ENCODE measurements at places on chromosomes 7 and 10.
A peak's percentile ranks its signal among the peaks of the same experiment; 100 is the strongest.

DNA sequence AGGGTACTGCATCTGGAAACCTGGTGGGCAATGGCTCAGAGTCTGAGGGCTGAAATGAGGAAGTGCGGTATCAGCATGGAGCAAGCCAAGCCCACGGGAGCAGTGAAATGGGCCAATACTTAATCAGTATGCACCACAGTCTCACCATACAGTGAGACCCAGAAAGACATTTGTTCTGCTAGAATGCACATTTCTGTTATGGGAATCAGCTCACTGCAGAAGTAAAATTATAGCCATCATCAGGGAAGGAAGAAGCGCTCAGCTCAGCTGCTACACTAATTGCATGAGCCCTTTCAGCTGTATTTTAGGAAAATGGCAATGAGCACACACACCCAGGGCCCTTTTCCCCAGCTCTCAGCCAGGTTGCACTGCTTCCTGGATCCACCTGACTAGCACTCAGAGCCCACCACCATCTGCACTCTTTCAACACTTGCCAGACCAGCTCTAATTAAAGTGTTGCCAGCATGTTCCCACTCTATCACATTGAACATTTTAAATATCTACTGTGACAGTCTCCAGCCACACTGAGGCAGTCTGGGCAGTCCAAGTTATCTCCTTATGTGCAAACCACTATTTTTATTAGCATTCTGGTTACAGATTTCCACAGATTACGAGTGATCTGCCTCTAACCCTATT, 44.2 kb upstream of the PIK3AP1 start:
- no peak for DNase-seq

DNA sequence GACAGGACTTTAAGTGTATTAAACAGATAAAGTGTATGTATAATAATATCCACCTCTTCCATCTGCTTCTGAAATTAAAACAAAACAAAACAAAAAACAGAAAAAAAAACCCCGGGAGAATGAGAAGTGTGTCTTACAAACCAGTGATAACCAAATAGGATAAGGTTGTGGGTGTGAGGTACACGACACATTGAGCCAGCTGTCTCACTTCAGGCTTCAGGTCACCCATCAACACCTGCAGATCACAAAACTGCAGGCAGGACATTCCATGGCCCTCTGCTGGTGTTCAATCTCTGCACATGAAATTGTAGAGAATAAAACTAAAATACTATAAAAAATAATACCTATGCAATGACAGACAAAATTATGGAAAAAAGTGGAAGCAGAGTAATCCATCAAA, 339.9 kb downstream of the SFMBT2 start:
- DNase-seq: no peak

DNA sequence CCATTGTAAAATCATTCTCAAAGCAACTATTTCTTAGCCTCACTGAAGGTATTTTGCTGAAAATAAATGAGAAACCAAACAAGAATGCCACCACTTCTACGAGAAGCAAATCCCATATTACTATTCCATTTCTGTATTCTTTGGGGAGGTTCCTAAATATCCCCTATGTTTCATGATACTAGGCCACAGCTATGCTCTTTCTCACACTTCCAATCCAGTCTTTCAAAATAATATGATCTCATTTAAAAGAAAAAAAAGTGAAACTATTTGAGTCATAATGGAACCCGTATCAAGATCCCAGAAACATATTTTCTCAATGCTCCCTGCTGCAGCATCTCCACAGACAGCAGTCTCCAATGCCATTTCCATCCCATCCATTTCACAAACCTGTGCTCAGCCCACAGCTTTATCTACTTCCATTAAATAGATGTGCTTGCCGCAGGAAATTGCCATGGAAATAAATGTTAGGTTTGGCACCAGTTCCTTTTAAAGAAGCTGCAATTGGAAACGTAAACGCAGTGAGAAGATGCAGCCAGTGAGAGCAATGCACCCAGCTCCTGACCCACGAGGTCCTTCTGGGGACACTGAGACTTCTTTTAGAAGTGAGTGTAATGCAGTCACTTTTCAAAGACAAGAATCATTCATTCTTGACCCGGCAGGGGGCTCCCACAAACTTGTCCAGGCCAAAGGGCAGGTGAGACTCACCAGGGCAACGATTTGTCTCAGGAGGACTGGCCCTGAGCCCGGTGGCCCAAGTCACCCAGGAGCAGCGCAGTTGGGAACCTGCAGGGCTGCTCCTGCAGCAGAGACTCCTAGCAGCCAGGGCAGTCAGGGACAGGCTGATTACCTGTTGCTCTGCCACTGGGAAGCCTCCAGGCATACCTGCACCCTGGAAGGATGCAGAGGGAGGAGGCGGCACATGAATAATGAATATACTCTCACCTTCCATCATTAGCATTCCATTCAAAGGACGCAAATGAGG, 99.6 kb downstream of the C10orf90 start:
- DNase-seq: no peak

- DNase-seq: no peak
Observed at GRCh38 chr10:96093948-96094347, 36.1 kb upstream of the ZNF518A start.

GRCh38 chr10:7038416-7038815, 372.4 kb downstream of the SFMBT2 start:
- DNase-seq: no peak

DNA sequence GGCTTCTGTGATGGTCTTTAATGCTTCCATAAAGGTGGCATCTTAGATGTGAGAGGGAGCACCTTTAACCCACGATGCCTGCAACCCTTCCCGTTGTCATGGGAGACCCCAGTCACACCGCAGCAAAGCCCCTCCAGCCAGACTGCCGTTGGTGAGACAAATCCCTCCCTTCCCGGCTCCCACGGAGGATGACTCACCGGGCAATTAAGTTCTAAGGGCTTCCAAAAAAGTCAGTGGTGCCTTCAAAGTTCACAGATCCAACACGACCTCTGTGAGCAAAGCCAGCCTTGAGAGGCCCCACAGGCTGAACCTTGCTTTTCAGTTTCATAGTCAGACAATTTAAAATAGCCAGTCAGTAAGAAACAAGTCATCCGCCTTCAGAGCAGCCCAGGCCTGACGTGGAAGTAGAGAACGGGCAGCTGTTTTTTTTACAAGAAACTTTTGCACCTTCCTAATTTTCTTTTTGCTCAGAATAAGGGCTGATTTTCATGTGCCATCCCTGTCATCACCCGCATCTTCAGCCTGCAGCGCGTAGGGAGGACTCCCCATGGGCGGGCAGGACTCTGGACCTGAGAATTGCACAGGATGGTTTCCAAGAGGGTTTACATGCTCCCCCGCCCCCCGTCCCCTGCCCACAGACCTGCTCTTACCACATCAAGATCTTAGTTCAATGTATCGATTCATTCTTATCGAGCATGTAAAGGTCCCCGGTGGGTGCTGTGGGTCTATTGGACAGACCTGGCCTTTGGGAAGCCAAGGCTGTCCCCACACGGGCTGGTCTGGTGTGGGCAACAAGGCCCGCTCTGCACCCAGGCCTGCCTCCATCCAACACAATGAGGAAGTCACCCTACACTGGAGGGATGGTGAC, 333.9 kb downstream of the DNAJB6 start:
- no peak for DNase-seq

DNA sequence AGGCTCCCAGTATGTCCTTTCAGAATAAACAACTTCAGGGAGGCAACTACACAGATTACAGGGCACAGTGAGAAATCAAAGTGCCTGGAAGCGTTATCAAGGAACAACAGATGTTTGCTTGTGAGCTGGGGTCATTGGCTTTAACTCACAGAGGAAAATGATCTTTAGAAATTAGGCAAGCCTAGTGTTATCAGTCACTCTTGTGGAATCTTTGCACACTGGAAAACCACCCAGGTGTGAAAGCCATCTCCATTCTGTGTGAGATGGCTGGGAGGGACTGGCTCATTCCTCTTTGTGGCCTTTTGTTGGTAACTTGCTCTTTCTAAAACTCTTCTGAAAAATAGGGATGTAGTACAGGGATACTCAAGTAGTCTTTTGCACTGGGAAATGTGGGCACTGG, 716.0 kb downstream of the XPNPEP1 start:
- DNase-seq: no peak

GRCh38 chr7:117350027-117350426, 27.2 kb upstream of the WNT2 start:
- DNase-seq: no peak

- no peak for DNase-seq
Observed at GRCh38 chr7:73449422-73449821, 15.8 kb downstream of the FZD9 start.

GRCh38 chr10:43667317-43667731, 18.6 kb upstream of the ZNF32 start:
- no peak for DNase-seq

- no peak for DNase-seq
Observed at GRCh38 chr10:92756201-92757065, 66.7 kb downstream of the HHEX start.

- no peak for DNase-seq
Observed at GRCh38 chr7:114857605-114858004, 64.3 kb upstream of the MDFIC start.

DNA sequence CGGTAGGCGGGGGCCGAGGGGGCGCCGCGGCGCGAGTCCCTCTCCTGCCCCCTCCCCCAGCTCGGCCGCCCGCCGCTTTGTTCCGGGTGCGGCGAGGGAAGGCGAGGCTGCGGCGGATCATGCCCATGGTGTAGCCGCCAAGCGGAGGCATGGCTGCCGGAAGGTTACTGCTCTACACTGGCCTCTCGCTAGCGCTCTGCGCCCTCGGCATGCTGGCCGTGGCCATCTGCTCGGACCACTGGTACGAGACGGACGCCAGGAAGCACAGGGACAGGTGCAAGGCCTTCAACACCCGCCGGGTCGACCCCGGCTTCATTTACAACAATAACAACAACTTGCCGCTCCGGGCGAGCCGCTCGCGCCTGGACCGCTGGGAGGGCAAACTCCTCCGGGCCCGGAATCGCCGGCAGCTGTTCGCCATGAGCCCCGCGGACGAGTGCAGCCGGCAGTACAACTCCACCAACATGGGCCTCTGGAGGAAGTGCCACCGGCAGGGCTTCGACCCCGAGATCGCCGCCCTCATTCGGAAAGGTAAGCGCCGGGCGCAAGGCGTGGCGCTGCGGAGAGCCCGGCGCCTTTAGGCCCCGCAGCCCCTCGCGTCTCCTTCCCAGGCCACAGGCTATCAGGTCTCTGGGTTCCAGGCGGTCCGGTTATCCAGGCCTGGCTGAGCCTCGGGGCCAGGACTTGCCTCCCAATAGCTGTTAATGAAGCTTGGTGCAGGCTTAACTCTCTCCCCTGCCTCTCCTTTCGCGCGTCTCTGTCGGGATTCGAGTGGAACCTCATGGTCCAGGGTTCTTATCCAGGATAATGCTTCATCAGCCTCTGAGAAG, 513 bp downstream of the TMEM178B start:
- no peak for DNase-seq

DNA sequence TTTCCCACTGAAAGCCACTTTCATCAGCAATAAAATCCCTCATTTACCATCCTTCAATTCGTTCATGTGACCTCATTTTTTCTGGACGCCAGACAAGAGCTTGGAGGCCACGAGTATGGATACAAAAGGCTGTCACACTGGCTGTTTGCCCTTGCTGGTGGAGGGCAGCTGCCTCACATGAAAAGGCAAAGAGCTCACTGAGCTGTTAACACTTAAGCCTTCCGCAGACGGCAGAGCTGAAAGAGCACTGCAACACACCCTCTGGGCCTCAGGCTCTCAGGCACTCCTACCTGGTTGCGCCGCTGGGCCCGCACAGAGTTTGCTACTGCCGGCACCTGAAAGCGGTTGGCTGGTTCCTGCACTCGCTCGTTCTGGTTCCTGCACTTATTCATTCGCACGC, 193.5 kb downstream of the CFTR start:
- peak; percentile 24 for DNase-seq

DNA sequence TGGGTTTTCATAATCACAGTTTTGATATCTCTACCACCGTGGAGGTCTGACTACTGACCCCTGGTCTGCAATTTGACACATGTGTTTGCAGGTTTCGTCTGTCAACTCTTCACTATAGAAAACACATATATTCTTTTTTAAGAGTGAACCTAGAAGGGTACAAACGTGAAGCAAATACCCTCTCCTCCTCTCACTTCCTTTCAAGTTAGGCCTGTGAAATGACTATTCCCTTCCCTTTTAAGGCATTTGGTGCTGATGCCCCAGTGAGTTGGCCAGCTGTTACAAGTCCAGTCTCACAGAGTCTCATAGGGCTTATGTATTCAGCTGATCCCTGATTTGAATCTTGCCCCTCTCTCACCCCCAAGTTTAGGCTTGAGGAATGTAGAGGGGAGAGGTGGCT, 742.0 kb upstream of the IGFBP3 start:
- DNase-seq: no peak

DNA sequence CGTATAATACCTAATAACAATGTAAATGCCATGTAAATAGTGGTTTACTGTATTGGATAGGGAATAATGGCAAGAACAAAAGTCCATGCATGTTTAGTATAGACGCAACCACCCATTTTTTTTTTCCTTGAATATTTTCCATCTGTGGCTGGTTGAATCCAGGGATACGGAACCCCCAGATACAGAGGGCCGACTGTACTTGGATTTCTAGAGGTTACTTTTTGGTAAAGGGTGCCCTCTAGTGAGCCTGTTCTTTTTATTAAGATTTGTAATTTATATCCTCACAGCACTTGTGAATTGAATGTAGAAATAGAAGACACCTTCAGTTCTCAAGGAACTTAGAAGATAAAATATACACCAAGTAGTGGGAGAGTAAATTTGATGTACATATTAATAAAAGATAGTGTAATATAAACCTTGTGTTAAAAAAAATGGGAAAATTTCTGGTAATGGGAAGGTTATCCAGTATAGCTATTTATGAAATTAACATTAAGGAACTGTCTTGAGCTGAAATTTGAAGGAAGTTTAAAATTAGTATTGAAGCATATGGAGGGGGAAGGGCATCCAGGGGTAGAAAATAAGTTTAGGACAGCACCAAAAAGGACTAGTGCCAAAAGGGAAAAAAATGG, 32.0 kb downstream of the EXOC6 start:
- DNase-seq: peak; percentile 29

- DNase-seq: no peak
Observed at GRCh38 chr7:51850126-51850525, 533.5 kb upstream of the COBL start.

DNA sequence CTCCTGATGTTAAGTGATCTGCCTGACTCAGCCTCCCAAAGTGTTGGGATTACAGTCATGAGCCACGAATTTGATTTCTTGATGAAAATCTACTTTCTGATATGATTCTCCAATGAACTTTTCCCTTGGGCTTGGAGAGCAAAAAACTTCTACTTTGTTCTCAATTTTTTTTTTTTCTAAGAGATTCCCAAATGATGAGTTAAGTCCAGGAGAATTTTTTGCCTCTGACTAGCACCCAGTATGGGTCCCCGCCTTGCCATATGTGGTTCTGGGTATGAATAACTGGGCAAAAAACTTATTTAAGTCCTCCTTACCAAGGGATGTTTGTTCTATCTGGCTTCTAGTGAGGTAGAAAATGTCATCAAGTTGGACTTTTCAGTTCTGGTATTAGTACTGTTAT, 147.9 kb upstream of the LYZL1 start:
- no peak for DNase-seq

DNA sequence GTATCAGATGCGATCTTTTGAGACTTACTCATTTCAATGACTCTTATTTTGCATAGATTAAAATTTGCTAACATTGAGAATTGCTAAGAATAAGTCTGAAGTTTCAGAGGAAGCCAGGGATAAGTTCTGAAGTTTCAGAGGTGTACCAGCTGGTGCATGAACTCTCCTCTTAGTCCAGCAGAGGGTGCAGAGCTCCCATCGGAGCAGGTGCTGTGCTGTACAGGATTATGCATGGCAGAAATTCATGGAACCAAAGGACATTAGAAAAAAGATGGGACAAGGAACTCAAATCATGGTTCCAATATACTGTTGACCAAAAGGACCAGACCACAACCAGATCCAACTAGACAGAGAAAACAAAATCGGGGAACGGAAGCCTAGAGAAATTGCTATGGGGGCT, 41.9 kb downstream of the MGAM2 start:
- DNase-seq: no peak

All from left renal cortex interstitium (tissue), 4 donors.